ENCODE measurements at places on chromosomes 5 and 9. TPM values are rescaled to one million over a fixed set of nuclear protein-coding genes. Genes with fewer than 3 reads are reported as not detected.
A peak's percentile ranks its signal among the peaks of the same experiment; 100 is the strongest.

GRCh38 chr5:90182726-90183125 lies 226.8 kb downstream of the CETN3 start:
- no peak overlapping the region for H3K27ac ChIP-seq
- no peak for DNase-seq
- H3K27me3 ChIP-seq, result no peaks in the 10 kb centered on the region
- H3K36me3 ChIP-seq, result peaks cover 3% of the 10 kb centered on the region

DNA sequence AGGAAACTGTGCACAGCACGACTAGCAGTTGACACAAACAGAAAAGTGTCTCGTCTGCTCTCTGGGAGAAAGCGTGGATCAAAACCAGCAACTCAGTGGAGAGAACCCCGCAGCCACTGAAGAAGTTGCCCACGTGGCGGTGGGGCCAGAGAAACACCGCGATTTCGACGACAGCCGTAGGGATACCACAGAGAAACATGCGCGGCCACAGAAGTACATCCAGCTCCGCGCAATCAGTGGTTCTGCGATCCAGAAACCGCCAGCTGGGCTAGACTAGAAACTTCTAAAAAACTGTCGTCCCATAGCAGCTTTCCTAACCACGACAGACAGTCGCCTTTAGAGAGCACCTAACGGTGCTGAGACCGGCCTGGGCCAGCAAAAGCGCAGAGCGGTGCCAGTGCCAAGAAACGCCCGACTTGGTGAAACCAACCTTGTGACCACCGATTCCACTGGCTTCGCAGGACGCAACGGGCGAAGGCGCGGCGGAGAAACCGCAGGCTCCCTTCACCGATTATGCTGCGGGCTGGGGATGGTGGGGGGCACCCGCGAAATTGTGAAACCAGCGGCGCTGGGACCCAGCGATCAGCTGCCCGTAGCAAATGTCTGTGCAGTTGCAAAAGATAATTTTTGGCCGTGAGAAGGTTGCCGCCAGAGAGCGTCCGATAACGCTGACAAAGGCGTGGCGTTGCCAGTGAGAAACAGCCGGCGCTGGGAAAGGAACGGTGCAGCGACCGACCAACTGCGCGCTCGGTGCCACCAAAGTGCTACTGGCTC lies 2.7 kb upstream of the ANXA2R start:
- H3K27me3 ChIP-seq, result peaks cover 93% of the 10 kb centered on the region
- peaks cover 44% of the 10 kb centered on the region for H3K4me1 ChIP-seq
- peak overlapping the region; percentile 39 for H3K27ac ChIP-seq
- H3K4me3 ChIP-seq, result peak overlapping the region; percentile 87
- H3K36me3 ChIP-seq, result no peaks in the 10 kb centered on the region

SPINK6 gene
- not detected for total RNA-seq

HAPLN1 gene
- total RNA-seq, result 1.4 TPM

DNA sequence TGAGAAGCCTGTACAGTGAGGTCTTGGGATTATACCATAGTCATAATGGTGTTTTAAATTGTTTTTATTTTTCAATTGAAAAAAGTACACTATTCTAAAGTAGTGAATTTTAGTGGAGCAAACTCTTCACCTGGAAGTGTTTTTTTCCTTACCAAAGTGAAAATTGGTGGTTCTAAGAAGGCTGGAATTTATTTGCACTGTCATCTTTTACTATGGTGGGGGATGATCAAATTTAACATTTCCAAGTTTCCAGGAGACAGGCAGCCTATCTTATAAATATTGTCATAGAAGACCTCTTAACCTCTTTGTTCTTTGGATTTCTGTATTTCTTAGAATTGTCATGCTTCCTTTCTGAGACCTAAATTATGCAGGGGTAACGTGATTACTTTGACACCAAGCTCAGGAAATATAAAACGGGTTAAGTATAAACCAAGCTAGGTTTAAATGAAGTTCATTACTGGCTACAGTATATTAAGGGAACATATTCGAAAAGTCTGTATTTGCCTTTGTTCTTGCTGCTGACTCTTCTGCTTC lies 20.2 kb downstream of the NDFIP1 start:
- no peak for DNase-seq
- peaks cover 7% of the 10 kb centered on the region for H3K36me3 ChIP-seq
- no peak overlapping the region for H3K27ac ChIP-seq

DNA sequence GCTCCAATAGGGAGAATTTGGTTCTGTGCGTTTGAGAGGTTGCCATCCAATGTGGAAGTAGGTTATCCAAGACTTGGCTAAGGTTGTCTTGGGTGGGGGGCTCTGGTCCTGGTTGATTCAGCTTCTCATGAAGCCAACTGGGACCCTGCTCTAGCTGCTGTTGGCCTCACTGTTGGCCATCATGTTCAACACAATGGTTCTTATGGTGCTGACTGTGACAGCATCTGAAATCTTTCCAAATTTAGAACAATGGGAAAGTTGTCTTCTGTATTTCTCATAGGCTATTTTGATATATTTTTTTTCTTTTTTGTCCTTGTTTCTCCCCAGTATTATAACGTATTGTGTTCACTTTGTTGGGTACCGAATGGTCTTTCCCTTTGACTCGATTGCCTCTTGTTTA lies 71.9 kb downstream of the GDNF start:
- no peak overlapping the region for H3K27ac ChIP-seq
- no peak overlapping the region for H3K4me3 ChIP-seq
- H3K4me1 ChIP-seq, result peaks cover 8% of the 10 kb centered on the region
- no peaks in the 10 kb centered on the region for H3K36me3 ChIP-seq
- H3K27me3 ChIP-seq, result no peaks in the 10 kb centered on the region
- no peak for DNase-seq

- no peaks in the 10 kb centered on the region for H3K27me3 ChIP-seq
- DNase-seq, result no peak
- H3K36me3 ChIP-seq, result no peaks in the 10 kb centered on the region
- peak overlapping the region; percentile 89 for H3K27ac ChIP-seq
- peaks cover 57% of the 10 kb centered on the region for H3K4me1 ChIP-seq
Measured at GRCh38 chr9:132185073-132186009, 23.5 kb downstream of the NTNG2 start.

ANKRD20A1 gene
- total RNA-seq, result 1.6 TPM

- H3K4me3 ChIP-seq, result no peak overlapping the region
- H3K27ac ChIP-seq, result no peak overlapping the region
- peaks cover 22% of the 10 kb centered on the region for H3K4me1 ChIP-seq
- no peaks in the 10 kb centered on the region for H3K36me3 ChIP-seq
Measured at GRCh38 chr5:176736931-176737745, 73.2 kb upstream of the UNC5A start.

IER5L gene
- 19.1 TPM for total RNA-seq

DNA sequence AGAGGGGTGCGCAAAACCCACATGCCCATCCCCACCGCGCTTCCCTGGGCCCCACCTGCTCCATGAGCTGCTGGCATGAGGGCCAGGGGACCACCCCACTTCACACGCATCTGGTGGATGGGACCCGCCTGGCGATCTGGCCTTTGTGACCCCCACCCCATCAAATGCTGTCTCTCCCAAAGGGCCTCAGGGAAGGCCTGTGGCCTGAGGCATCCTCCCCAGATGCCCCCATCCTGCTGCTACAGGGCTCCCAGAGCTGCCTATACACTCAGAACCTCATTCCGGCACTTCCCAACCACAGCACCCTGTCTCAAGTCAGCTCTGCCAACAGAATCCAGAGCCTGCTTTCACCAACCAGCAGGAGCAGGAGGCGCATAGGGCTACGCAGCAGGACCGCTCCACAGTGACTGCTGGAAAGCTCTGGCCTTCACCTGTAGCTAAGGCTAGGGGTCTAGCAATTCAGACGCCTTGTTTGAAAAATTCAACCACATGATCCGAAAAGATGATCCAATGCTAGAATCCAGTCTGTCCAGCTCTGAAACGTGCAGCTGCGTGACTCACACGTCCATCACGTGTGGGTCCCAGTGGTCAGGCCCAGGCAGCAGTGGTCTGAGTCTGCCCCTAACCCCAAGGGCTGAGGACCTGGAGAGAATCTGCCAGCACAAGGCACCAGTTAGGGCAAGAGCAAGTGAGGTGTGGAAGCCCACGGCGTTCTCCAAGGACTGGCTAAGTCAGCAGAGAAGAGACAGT lies 1.4 kb upstream of the SNAPC4 start:
- no peaks in the 10 kb centered on the region for H3K36me3 ChIP-seq
- DNase-seq, result no peak
- H3K27ac ChIP-seq, result peak overlapping the region; percentile 73
- H3K27me3 ChIP-seq, result no peaks in the 10 kb centered on the region
- peaks cover 8% of the 10 kb centered on the region for H3K4me1 ChIP-seq
- H3K4me3 ChIP-seq, result peak overlapping the region; percentile 72

DNA sequence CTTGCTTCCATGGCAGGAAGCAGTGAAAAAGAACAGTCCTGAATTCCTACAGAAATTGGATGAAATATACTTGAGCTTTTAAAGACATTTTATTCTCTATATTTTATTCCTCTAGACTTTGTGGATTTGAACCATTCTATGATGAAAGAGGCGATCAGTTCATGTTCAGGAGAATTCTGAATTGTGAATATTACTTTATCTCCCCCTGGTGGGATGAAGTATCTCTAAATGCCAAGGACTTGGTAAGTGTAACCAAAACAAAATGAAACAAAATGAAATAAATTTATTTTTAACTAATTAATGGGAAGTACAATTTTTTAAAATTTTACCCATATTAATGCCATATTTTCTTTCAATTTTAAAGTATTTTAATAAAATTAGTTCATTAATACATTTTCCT lies 34.1 kb downstream of the STARD4 start:
- H3K36me3 ChIP-seq, result no peaks in the 10 kb centered on the region
- H3K4me1 ChIP-seq, result no peaks in the 10 kb centered on the region
- no peak overlapping the region for H3K27ac ChIP-seq

- no peaks in the 10 kb centered on the region for H3K4me1 ChIP-seq
- H3K36me3 ChIP-seq, result no peaks in the 10 kb centered on the region
- no peaks in the 10 kb centered on the region for H3K27me3 ChIP-seq
- H3K27ac ChIP-seq, result no peak overlapping the region
- no peak for DNase-seq
Measured at GRCh38 chr9:92173318-92173717, 58.1 kb upstream of the SPTLC1 start.

- H3K4me3 ChIP-seq, result no peak overlapping the region
- H3K27me3 ChIP-seq, result no peaks in the 10 kb centered on the region
- H3K4me1 ChIP-seq, result peaks cover 11% of the 10 kb centered on the region
- no peaks in the 10 kb centered on the region for H3K36me3 ChIP-seq
Measured at GRCh38 chr5:39109606-39110005, 35.4 kb upstream of the RICTOR start.

ZDHHC11 gene
- total RNA-seq, result 14.5 TPM

GRCh38 chr5:167451076-167451475 lies 840.4 kb upstream of the WWC1 start:
- H3K27ac ChIP-seq, result no peak overlapping the region
- no peak for DNase-seq
- peaks cover 39% of the 10 kb centered on the region for H3K4me1 ChIP-seq
- no peak overlapping the region for H3K4me3 ChIP-seq
- H3K27me3 ChIP-seq, result no peaks in the 10 kb centered on the region

- no peak for DNase-seq
- H3K36me3 ChIP-seq, result no peaks in the 10 kb centered on the region
- no peaks in the 10 kb centered on the region for H3K27me3 ChIP-seq
Measured at GRCh38 chr5:168370831-168371230, 79.4 kb downstream of the WWC1 start.

TMEM174 gene
- total RNA-seq, result not detected

- no peaks in the 10 kb centered on the region for H3K27me3 ChIP-seq
- no peak overlapping the region for H3K27ac ChIP-seq
- no peak overlapping the region for H3K4me3 ChIP-seq
- no peaks in the 10 kb centered on the region for H3K36me3 ChIP-seq
- H3K4me1 ChIP-seq, result peaks cover 8% of the 10 kb centered on the region
- DNase-seq, result no peak
Measured at GRCh38 chr5:125750861-125751186, 672.4 kb upstream of the GRAMD2B start.

GRCh38 chr5:107443897-107444296 lies 226.8 kb downstream of the EFNA5 start:
- peaks cover 44% of the 10 kb centered on the region for H3K4me1 ChIP-seq
- peaks cover 6% of the 10 kb centered on the region for H3K36me3 ChIP-seq
- H3K27me3 ChIP-seq, result no peaks in the 10 kb centered on the region
- H3K27ac ChIP-seq, result no peak overlapping the region
- DNase-seq, result no peak

- no peak overlapping the region for H3K27ac ChIP-seq
- no peak overlapping the region for H3K4me3 ChIP-seq
- no peaks in the 10 kb centered on the region for H3K27me3 ChIP-seq
- no peaks in the 10 kb centered on the region for H3K4me1 ChIP-seq
- DNase-seq, result no peak
Measured at GRCh38 chr5:54224103-54224826, 86.1 kb downstream of the ARL15 start.

GRCh38 chr9:125652759-125653158 lies 54.2 kb downstream of the MAPKAP1 start:
- no peaks in the 10 kb centered on the region for H3K27me3 ChIP-seq
- peaks cover 3% of the 10 kb centered on the region for H3K36me3 ChIP-seq
- DNase-seq, result no peak
- peak overlapping the region; percentile 74 for H3K27ac ChIP-seq

CMBL gene
- 22.2 TPM for total RNA-seq

GRCh38 chr9:89919171-89919681 lies 314.4 kb downstream of the GADD45G start:
- H3K27me3 ChIP-seq, result peaks cover 19% of the 10 kb centered on the region
- no peak overlapping the region for H3K27ac ChIP-seq
- no peak for DNase-seq
- no peak overlapping the region for H3K4me3 ChIP-seq
- peaks cover 35% of the 10 kb centered on the region for H3K4me1 ChIP-seq

GRCh38 chr9:88736136-88736637 lies 201.2 kb downstream of the NXNL2 start:
- peaks cover 4% of the 10 kb centered on the region for H3K4me1 ChIP-seq
- no peaks in the 10 kb centered on the region for H3K36me3 ChIP-seq
- H3K27me3 ChIP-seq, result peaks cover 35% of the 10 kb centered on the region
- no peak overlapping the region for H3K4me3 ChIP-seq

GZMA gene
- total RNA-seq, result not detected

DNA sequence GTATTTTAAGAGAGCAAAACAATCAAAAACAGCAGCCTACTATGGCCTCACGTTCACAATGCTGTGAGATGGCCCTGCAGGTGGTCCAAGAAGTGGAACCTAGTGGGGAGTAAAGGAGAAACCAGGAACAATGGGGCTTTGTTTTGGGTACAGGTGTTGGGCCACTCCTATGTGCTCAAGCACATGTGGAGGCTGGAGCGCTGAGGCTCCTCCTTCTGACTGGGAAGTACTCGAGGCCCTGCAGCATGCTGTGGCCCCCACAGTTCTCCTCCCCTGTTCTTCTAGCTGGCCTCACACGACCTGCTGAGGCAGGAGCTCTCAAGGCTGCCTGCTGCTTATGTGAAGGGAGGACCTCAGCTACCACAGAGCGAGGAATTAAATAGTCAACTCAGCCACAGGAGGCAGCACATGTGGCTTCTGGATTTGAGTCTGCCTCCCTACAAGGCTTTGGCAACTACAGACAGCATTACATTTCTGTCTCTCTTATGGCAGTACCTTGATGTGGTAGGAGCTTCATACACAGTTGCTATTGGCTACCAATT lies 482.3 kb downstream of the SPOCK1 start:
- H3K4me3 ChIP-seq, result no peak overlapping the region
- no peak for DNase-seq
- no peaks in the 10 kb centered on the region for H3K4me1 ChIP-seq
- no peaks in the 10 kb centered on the region for H3K27me3 ChIP-seq

SLC1A3 gene
- total RNA-seq, result 24.4 TPM

PCDHB5 gene
- total RNA-seq, result 3.0 TPM

Data from neural crest cell (in vitro differentiated cells).